ENCODE measurements at places on chromosomes 4 and X.

DNA sequence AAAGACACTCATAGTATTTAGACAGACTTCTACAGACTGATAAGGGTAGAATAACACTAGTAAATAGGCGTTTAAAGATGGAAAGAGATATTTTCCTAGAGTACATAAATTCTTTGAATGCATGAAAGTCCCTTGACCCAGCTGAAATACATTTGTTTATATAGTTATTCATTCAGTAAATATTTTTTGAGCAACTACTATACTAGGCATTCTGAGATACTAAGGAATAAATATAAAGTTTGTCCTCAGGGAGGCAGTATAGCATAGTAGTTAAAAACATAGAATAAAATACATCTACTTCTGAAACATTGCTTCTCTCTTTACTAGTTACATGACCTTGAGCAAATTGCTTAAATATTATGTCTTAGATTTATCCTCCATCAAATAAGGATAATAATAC is 27.4 kb downstream of the HMGN5 start:
- no peak for DNase-seq

- no peak for DNase-seq
Observed at GRCh38 chr4:85370400-85371032, 104.4 kb upstream of the ARHGAP24 start.

DNA sequence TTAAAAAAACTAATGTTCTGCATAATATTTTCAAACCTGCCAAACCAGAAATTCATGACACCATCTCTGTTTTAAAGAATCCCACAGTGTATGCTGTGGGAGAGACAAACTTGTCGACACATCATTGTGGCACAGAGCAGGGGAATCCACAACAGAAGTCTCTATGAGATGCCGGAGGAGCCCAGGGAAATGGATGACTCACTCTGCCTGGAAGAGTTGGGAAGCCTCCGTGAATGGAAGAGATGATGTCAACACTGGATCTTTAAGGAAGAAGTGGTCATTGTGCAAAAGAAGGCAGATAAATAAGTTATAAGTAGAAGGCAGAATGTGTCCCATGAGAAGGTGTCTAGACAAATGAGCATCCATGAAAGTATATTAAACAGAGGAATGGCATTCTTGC is 595.1 kb downstream of the RAB28 start:
- DNase-seq = no peak

GRCh38 chr4:64095398-64095797 is 313.9 kb downstream of the TECRL start:
- DNase-seq = no peak

DNA sequence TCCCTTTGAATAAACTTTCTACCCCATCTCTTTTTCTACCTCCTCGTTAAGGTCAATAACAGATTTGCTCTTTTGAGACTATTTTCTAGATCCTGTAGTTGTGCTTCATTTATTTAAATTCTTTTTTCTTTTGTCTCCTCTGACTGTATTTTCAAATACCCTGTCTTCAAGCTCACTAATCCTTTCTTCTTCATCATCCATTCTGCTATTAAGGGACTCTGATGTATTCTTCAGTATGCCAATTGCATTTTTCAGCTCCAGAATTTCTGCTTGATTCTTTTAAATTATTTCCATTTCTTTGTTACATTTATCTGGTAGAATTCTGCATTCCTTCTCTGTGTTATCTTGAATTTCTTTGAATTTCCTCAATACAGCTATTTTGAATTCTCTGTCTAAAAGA is 36.0 kb upstream of the ARMCX4 start:
- DNase-seq = no peak

DNA sequence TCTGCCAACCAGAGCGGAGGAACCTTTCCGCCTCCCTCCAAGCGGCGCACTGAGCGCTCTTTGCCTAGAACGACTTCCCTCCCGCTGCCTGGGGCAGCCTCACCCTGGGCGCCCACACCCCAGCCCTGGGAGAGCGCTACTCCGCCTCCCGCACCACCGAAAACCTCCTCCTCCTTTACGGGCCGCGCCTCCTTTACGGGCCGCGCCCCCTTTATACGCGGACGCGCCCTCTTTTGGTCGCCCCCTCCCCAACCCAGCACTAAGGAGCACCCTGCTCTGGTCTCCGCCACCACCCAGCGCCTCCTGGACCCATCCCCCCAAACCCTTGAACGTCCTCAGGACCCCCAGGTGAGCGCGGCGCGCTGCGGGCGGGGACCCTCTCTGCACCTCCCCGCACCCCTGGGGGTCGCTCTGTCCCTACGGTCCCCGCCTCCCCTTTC is 586 bp upstream of the NSG1 start:
- no peak for DNase-seq

DNA sequence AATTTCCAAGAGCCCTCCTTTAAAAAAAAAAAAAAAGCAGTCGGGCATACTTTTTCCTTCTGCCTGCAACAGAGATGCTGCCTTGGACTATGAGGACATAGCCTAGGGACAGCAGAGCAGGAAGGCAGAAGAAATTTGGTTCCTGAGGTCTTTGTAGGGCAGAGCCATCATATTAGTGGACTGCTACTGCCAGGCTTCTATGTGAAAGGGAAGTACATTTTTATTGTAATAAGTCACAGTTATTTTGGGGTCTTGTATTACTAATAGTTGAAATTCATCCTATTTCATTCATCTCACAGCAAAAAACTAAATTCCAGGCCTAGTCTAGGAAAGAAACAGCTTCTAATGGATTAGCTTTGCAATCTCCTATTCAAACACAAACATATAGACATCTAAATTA is 211.2 kb downstream of the NSUN7 start:
- DNase-seq = no peak

GRCh38 chrX:142428916-142429315 is 223.8 kb upstream of the MAGEC2 start:
- DNase-seq = no peak

DNA sequence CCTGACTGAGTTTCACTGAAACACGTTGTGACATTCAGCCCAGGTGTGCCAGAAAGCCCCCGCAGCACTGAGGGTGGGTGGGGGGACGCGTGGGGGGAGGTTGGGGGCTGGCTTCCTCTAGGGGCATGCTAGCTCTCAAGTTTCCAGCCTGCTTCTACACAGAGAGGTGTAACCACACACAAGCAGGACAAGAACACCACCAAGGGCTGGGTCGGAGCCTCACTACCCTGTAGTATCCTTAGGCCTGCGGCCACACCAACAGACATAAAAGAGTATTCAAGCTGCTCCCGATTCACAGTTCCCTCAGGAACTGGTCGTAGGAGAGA is 1.8 kb downstream of the USP46 start:
- no peak for DNase-seq
